ENCODE measurements at places on chromosomes 6 and 20. TPM values are rescaled to one million over a fixed set of nuclear protein-coding genes. Genes with fewer than 3 reads are reported as not detected.

- DNase-seq: no peak
These were observed 1326.3 kb upstream of the GJE1 start for GRCh38 chr6:140806431-140806830.

- DNase-seq: no peak
These were observed 1.6 kb downstream of the TNFRSF6B start for GRCh38 chr20:63697868-63698545.

- DNase-seq: no peak
These were observed 41.2 kb downstream of the DUSP22 start for GRCh38 chr6:333379-334002.

DNA sequence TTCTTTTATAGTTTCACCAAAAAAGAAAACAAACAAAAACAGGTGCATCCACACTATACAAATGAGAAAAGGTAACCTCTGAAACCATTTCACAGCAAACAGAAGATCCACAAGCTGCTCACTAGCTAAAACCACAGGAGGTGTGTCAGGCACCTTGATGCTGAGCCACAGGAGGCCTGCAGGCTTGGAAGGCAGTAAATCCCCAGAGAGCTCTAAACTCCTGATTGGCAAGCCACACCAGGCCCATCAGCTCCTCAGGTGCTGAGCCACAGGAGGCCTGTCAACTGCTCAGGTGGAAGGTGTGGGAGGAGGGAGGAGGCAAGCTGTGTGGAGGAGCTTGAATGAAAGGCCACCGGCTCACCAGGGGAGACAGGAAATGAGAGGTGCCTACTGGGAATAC, 273.0 kb downstream of the PKHD1 start:
- DNase-seq: no peak

Gene PRL
- total RNA-seq: 2.1 TPM

GRCh38 chr20:18986146-18986830, 172.7 kb downstream of the SCP2D1 start:
- DNase-seq: no peak

Gene LY6G6C
- not detected for total RNA-seq

Gene PLEKHG1
- 13.8 TPM for total RNA-seq

- no peak for DNase-seq
These were observed 178.9 kb upstream of the HEY2 start for GRCh38 chr6:125570526-125570925.

Gene APCDD1L
- total RNA-seq: not detected

GRCh38 chr6:4172368-4172767, 37.0 kb upstream of the ECI2 start:
- no peak for DNase-seq

Gene C4A
- 2.5 TPM for total RNA-seq

Gene OR2H1
- not detected for total RNA-seq

- peak; percentile 82 for DNase-seq
These were observed 33.6 kb downstream of the APCDD1L start for GRCh38 chr20:58481481-58482021.

- DNase-seq: no peak
These were observed 155.9 kb upstream of the UST start for GRCh38 chr6:148590883-148591282.

- no peak for DNase-seq
These were observed 135.7 kb downstream of the MOXD1 start for GRCh38 chr6:132265451-132266097.

Data from SJCRH30 (cell line).